Glutamatergic neuron (in vitro differentiated cells): ENCODE measurements at places on chromosomes 11 and 22. TPM values are rescaled to one million over a fixed set of nuclear protein-coding genes. Genes with fewer than 3 reads are reported as not detected.

The C11orf21 gene
- total RNA-seq, result not detected

DNA sequence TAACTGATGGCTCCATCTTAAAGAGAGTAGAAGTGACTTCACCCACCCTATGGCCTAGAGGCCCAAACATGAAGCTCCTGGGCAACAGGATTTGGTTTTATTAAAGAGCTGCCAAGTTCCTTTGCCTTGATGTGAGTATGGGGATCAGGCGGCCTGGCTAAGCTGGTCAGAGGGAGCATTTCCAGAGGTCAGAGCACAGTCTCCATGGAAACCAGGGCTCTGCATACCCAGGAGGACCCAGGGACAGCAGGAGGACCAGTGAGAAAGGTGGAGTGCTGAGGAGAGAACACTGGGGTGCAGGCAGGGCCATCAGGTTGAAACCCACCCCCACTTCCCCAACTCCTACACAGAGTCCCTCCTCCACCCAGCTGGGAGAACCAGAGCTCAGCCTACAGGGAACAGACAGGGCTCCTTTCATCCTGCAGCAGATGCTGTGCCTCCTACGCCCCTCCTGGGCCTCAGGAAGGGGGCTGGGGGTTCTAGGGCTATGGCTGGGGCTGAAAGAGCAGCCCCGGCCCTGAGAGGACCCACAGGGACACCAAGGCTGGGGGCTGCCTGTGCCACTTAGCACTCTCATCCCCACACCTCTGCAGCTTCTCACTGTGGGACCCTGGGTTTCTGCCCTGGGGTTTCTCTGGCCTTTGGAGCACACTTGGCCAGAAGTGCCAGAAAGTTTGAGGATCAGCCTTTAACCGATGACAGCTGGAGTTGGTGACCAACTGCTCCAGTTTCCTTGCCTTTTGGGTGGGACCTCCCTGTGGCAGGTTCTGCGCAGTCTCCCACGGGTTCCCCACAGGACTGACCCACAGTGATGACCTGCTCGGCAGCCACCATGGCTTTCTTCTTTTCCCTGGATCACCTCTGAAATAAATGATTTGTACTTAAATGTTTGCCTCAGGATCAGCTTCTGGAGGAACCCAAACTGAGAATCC, 13.8 kb upstream of the P2RY6 start:
- no peak for DNase-seq
- peaks cover 4% of the 10 kb centered on the region for H3K27me3 ChIP-seq
- no peaks in the 10 kb centered on the region for H3K36me3 ChIP-seq
- no peak overlapping the region for H3K27ac ChIP-seq
- no peak overlapping the region for H3K4me3 ChIP-seq

DNA sequence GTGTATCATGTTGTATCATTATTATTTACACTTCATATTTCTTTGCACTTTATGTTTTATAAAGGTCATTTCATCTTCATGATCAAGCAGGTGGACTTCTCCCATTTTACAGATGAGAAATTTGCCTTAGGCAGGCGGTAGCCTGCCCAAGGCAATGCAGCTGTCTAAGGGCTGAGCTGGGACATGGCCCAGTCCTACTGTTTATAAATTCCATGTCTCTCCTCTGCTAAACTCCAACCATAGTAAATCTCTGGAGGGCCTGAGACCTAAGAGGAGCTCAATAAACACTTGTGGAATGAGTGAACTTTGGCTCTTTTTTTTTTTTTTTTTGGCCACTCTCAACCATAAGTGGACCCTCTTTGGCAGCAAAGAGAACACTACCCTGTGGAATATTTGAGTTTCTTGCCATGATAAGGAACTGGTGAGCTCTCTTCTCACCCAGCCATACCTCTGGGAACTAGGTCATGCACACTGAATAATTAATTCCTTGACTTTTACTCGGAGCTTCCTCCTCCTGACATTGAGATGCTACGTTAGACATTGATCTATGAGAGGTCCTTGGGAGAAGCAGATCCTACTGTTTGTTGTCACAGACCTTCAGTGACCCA, 29.9 kb downstream of the MICAL2 start:
- peaks cover 3% of the 10 kb centered on the region for H3K27me3 ChIP-seq
- peaks cover 3% of the 10 kb centered on the region for H3K4me1 ChIP-seq
- H3K4me3 ChIP-seq, result no peak overlapping the region
- DNase-seq, result no peak
- no peaks in the 10 kb centered on the region for H3K36me3 ChIP-seq
- no peak overlapping the region for H3K27ac ChIP-seq

DNA sequence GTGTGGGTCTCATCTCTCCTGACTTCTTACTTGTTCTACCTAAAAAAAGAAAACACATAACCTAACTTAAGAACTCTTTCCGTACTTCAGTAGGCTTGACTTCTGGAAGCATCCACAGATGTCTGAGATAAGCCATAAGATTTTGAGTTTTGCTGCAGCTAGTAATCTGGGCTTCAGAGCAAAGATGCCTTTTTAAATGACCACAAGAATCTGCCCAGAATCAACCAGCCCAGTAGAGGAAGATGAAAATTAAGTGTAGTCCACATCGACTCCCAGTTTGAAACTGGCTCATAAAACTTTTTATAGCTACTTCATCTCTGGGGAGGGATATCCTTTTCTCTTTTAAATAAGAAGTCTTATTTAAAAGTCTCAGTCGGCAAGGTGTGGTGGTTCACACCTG, 10.7 kb downstream of the DENND5A start:
- H3K4me1 ChIP-seq, result peaks cover 3% of the 10 kb centered on the region
- no peak overlapping the region for H3K27ac ChIP-seq
- H3K27me3 ChIP-seq, result no peaks in the 10 kb centered on the region
- H3K4me3 ChIP-seq, result no peak overlapping the region
- no peaks in the 10 kb centered on the region for H3K36me3 ChIP-seq

The OR4A47 gene
- total RNA-seq, result not detected

- H3K27me3 ChIP-seq, result peaks cover 3% of the 10 kb centered on the region
- peak overlapping the region; percentile 92 for H3K4me3 ChIP-seq
- H3K4me1 ChIP-seq, result peaks cover 4% of the 10 kb centered on the region
- no peak for DNase-seq
- H3K36me3 ChIP-seq, result no peaks in the 10 kb centered on the region
- peak overlapping the region; percentile 95 for H3K27ac ChIP-seq
Measured at GRCh38 chr11:76444065-76444383, 794 bp upstream of the EMSY start.

DNA sequence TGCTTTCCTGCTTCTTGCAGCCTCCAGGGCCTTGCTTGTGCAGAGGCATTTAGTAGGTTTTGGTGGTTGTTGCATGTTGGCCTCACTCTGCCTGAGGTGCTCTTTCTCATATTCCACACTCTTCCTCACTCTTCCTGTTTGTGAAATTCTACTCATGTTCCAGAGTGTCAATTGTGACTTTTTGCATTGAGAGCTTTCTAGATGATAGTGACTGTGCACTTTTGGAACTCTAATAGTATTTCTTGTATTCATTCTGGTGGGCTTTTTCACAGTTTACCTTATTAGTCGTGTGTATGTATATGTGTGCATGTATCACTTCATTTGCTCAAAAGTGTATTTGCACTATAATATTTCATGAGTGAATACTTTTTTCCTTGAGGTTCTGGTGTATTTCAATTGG, 11.3 kb downstream of the HSD17B12 start:
- no peak for DNase-seq
- no peak overlapping the region for H3K27ac ChIP-seq
- H3K36me3 ChIP-seq, result no peaks in the 10 kb centered on the region
- H3K4me3 ChIP-seq, result no peak overlapping the region
- peaks cover 7% of the 10 kb centered on the region for H3K4me1 ChIP-seq
